ENCODE measurements at places on chromosomes 1 and 21. TPM values are rescaled to one million over a fixed set of nuclear protein-coding genes. Genes with fewer than 3 reads are reported as not detected.

DNA sequence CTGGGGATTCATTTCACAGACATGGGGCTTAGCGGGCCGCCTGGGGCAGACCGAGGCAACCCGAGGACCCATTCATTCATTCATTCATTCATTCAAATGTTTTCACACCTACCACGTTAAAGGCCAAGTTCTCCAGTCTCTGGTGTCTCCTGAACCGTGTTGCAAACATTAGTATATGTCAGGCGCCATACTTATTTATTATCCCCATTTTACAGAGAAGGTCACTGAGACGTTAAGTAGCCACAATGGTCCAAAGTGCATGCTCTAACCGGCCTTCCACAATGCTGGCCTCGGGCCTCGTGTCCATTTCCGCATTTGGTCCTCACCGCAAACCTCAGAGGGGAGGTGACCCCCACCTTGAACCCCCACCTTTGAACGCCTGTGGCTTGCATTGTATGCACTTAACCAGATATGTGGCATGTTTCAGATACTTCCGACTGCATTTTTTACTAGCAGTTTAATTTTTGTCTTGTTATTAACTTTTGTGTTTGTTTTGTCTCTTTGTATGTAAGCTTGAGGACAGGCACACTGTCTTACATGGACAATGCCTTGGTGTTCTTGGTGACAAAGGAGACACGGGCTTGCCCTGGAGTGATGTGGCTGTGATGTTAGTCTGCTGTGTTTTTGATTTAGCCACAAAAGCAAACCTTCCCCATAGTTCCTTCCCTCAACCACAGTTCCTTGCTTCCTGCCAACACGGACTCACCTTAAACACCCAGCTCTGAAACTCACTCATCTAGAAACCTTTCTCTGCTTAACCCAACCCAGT lies 1.2 kb upstream of the IFFO2 start:
- DNase-seq, result no peak

DNA sequence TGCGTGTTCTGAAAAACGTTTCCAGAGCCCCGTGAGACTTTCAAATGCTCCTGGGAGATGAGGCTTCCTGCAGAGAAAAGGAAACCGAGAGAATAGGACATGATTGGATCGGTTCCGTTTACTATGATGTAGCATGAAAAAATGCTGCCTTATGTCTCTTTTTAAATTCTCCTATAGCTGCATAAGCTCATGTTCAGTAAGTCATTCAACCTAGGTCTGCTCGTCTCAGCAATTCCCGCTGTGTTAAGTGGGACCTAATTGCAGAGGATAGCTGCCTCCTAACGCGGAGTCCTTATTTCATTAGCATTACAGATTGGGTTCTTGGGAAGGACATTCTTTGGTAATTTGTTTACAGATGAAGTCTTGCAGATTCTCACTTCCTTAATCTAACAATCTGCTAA lies 165.3 kb downstream of the GALNT2 start:
- DNase-seq, result no peak

GRCh38 chr21:39326607-39327307 lies 13.3 kb upstream of the BRWD1 start:
- DNase-seq, result no peak

- no peak for DNase-seq
Observed at GRCh38 chr1:5640845-5641244, 351.4 kb downstream of the NPHP4 start.

The KCNQ4 gene
- total RNA-seq, result 0.89 TPM
